ENCODE measurements at places on chromosomes 7 and 10.

DNA sequence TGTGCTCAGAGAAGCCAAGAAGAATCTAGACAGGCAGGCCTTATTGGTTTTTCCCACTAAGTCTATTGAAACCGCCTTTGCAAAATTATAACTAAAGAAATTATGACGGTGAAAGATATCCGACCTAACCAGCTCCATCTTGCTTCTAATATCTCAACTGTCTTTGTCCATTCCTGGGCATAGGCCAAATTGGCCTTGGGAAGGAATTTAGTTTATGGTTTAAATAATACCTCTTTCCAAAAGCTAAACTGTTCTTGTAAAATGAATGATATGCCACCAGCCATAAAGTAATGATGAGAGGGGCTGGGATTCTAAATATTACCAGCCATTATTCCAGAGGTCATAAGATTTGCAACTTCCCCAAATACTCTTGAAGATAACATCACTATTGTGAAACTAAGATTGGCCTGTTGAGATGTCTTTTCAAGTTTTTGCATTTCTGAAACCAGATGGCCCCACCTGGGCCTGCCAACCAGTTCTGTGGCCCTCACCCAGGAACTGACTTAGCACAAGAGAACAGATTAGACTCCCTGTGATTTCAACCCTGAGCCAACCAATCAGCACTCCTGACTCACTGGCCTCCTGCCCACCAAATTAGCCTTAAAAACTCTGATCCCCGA is 41.2 kb upstream of the SLC35G1 start:
- no peak for DNase-seq

- DNase-seq, result no peak
Observed at GRCh38 chr10:131869344-131869743, 31.5 kb upstream of the PPP2R2D start.

- DNase-seq, result no peak
Observed at GRCh38 chr10:35638101-35638500, 4.0 kb downstream of the FZD8 start.

DNA sequence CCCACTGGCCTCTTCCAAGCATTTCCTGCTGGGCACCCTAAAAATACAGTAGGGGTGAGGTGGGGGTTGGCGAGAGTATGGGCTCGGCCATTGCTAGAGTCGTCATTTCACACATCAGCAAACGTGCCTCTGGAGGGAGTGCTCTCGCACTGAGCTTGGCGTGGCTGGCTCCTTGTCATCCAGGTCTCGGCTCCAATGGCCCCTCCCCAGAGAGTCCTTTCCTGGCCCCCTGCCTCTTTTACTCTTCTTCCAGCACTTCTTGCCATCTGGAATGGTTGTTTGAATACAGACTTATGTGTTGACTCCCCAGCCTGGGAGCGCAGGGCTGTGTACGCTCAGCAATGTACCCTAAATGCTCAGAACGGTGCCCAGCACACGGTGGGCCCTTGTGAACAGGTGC is 18.8 kb downstream of the UNC5B start:
- no peak for DNase-seq

GRCh38 chr7:110590415-110590814 is 500.5 kb upstream of the LRRN3 start:
- DNase-seq, result no peak

GRCh38 chr7:51033727-51034520 is 251.2 kb upstream of the GRB10 start:
- DNase-seq, result no peak

GRCh38 chr7:124635416-124635815 is 130.2 kb downstream of the GPR37 start:
- DNase-seq, result no peak

DNA sequence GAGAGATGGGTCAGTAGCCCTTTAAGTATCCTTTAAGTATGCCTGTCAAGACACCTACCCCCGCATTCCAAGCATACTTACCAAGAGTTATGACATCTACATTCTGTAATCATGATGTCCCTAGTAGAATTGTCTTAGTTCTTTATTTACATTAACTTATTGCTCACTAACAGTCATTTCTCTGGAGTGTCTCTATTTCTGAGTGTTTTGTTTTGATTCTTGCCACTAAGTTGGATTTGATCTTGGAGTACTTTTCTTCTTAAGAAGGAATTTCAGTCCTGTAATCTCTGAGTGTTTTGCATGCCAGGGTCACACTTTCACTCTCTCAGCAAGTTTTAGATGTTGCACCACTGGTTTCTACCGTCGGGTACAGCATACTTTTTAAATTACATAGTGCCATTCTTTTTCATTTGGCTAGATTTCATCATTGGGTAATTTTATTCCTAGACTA is 1053.9 kb downstream of the KCNMA1 start:
- DNase-seq, result no peak

GRCh38 chr7:90178679-90179278 is 24.5 kb downstream of the STEAP1 start:
- DNase-seq, result no peak

DNA sequence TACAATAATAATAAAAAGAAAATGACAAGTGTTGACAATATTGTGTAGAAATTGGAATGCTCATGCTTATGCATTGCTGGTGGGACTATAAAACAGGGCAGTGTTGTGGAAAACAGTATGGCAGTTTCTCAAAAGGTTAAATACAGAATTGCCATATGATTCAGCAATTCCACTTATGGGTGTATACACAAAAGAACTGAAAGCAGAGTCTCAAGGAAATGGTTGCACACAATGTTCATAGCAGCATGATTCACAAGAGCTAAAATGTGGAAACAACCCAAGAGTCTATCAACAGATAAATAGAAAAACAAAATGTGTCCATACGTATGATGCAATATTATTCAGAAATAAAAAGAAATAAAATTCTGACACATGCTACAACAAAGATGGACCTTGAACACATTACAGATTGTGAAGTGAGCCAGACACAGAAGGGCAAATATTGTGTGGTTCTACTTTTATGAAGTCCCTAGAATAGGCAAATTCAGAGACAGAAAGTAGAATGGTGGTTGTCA is 64.8 kb upstream of the GRM8 start:
- no peak for DNase-seq

GRCh38 chr7:154986200-154986945 is 16.6 kb downstream of the PAXIP1 start:
- DNase-seq, result no peak

DNA sequence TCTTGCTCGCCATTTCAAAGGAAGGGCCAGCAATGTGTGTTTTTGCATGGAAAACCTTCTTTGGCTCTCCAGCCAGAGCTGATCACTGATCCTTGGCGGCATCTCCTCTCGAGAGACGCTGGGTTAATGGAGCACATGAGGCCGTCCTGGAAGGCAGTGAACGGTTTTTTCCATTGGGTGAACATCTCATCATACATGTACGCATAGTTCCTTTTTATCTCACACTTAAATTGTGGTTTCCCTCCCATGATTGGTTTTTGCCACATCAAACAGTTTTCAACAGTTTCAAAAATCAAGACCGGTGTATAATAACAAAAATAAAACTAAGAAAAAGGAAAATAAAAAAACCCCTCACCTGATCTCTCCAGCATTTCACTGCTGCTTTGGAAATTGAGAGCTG is 276.4 kb downstream of the TCF7L2 start:
- DNase-seq, result no peak

All from NCI-H2227 treated with DMSO at 0.1 percent for 48 hours (cell line).